Right ventricle myocardium inferior (tissue), 1 donor: ENCODE measurements at places on chromosomes 5 and 9.

GRCh38 chr5:160685695-160686094, 166.3 kb downstream of the ATP10B start:
- DNase-seq = no peak

GRCh38 chr9:116693233-116693731, 6.2 kb downstream of the TRIM32 start:
- DNase-seq = no peak

- DNase-seq = no peak
Observed at GRCh38 chr5:171805746-171806145, 20.1 kb downstream of the SMIM23 start.

DNA sequence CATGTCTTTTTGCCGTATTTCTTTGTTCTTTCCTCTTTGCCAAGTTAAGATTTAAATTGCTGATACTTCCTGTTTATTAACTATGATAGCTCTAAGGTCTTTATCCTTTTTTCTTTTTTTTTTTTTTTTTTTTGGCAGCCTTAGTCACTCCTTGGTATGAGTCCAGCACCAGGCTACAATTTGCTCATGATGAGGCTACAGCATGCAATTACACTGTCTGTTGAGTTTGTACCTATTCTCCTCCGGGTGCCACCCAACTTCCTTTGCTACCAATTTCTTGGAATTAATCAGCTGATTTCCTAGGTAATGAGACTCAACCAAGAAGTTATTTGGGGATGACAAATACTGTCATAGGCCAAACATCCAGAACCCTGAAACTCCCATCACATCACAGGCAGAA, 25.5 kb downstream of the ACTL7B start:
- no peak for DNase-seq

DNA sequence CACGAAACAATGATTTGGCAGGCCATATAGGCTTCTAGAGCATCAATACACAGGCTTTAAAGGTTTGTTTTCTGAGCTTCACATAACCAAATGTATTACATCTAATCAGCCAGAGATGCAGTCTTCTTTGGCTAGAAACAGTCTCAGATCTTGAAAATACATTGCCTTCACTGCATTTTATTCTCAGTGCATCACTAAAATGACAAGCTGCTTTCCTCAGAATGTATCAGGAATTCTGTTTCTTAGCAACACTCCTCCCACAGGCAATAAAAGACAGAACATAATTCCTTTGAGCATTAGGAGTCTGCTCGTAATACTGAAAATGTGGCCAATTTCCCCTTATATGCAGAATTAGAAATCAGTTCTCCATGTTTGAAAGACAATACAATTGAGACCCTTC, 36.9 kb downstream of the FEM1C start:
- no peak for DNase-seq

GRCh38 chr5:84057211-84057610, 327.5 kb downstream of the EDIL3 start:
- no peak for DNase-seq

GRCh38 chr5:9335754-9336495, 209.9 kb downstream of the SEMA5A start:
- DNase-seq = no peak

DNA sequence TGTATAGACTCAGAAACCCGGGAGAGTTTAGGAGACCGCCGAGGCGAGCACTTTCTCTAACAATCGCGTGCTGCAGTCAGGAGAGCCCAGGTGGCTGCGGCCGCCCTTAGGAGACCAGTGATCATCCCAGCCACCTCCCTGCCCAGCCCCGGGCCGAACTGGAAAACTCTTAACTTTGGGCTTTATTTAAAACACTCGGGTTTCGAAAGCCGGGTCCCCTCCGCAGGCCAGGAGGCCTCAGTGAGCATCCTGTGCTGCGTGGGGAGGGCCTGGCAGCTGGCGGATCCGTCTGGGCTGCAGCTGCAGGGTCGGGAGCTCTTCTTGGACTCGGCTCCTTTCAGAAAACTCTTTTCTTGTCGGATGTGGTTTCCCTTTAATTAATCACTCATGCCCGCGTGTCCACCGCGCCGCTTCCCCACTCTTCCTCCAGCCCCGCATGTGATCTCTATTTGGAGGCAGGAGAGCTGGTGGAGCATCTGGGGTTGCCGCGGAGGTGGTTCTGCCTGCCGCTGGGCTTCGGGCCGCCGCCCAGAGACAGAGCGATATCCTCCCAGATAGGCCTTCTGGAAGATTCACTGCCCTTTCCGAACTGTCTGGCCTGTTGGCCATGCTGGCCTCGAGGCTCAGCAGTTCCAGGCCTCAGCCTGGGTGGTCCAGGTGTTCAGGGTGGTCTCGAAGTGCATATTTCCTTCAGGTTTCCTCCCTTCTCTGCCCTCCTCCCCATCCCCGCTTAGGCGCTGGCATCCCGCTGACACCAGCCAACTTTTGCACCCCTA, 59.5 kb downstream of the TMEM174 start:
- no peak for DNase-seq

DNA sequence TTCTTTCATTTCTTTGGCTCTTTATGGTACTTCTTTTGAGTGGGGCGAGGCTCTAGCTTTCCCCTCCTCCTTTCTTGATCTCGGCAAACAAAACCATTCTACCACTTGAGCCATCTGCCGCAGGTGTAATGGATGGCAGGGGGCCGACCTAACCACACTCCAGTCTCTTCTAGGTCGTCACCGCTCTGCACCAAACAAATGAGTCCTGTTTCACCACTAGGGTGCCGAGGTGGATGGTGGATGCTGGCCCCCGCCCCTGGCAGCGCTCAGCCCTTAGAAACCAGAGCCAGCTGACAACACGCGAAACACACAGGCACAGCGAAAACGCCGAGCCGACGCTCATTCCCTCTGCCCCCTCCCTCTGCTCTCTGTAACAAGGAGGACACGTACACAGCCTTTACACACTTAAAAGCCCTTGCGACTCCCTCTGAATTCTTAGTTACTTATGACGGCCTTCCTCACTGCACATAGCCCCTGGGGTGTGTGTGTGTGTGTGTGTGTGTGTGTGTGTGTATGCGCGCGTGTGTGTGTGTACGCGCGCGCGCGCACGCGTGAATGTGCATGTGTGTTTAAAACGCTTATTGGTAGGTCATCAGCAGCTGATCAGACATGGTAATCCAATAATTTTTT, 199.4 kb downstream of the MEF2C start:
- no peak for DNase-seq

DNA sequence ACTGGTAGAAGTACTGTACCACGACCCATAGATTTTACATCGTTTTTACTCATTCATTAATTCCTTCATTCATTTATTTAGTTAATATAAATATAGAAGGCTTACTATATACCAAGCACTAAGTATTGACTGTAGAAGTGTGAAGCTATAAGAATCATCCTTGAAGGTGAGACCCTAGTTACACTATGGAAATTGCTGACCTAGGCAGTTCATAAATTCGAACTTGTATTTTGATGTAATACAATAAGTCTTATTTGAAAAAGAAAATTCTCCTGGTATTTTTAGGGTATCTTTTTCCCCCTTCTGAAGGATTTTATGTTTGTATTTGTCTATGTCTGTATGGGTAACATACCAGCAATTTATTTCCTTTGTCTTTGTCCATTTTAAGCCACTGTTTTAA, 220.1 kb upstream of the DMAC1 start:
- no peak for DNase-seq

GRCh38 chr5:1176473-1177391, 24.7 kb upstream of the SLC6A19 start:
- DNase-seq = peak; percentile 53

- DNase-seq = no peak
Observed at GRCh38 chr9:99361817-99362216, 139.7 kb downstream of the SEC61B start.

- DNase-seq = no peak
Observed at GRCh38 chr5:169801781-169802180, 164.7 kb downstream of the DOCK2 start.

DNA sequence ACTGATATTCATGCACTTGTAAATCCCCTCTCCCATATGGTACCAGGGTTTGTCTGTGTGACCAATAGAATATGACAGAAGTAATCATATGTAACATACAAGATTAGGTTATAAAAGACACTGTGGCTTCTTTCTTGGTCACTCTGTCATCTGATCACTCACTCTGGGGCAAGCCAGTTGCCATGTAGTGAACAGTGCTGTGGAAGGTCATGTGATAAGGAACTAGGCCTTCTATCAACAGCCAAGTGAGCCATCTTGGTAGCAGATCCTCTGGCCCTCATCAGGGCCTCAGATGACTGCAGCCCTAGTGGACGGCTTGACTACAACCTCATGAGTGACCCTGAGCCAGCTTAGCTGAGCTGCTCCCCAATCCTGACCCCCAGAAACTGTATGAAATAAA, 30.0 kb upstream of the MATR3 start:
- DNase-seq = no peak

GRCh38 chr9:120891884-120892747, 15.1 kb upstream of the PHF19 start:
- no peak for DNase-seq

DNA sequence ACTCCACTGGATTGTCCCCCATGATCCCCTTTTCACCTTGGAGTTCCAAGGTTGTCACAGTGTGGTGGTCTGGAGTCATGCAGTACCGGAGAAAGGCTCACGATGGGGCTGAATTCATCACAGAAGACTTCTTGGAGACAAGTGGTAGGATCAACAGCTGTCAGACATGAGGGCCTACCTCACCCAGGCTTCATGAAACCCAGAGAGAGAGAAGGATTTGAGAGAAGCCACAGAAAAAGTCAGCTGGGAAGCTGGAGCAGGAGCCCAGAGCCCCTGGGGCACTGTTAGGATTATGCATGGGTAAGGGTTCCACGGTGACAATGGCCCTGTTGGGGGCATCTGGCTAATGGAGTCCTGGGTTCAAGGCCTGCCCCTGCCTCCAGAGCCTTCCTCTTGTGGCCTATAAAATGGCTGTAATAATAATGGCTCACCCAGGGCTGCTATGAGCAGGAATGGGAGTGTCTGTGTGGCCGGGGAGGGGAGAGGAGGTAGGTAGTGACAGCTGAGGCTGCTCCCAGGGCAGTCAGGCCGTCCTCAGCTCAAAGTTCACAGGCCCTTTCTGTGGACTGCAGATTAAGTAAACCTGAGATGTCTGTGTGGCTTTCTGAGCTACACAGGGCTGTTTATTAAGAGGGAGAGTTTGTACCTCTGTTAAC, 910 bp downstream of the TRIM14 start:
- no peak for DNase-seq

GRCh38 chr5:88677943-88678769, 204.8 kb downstream of the MEF2C start:
- DNase-seq = no peak
